ENCODE measurements at places on chromosomes 2 and 18.

DNA sequence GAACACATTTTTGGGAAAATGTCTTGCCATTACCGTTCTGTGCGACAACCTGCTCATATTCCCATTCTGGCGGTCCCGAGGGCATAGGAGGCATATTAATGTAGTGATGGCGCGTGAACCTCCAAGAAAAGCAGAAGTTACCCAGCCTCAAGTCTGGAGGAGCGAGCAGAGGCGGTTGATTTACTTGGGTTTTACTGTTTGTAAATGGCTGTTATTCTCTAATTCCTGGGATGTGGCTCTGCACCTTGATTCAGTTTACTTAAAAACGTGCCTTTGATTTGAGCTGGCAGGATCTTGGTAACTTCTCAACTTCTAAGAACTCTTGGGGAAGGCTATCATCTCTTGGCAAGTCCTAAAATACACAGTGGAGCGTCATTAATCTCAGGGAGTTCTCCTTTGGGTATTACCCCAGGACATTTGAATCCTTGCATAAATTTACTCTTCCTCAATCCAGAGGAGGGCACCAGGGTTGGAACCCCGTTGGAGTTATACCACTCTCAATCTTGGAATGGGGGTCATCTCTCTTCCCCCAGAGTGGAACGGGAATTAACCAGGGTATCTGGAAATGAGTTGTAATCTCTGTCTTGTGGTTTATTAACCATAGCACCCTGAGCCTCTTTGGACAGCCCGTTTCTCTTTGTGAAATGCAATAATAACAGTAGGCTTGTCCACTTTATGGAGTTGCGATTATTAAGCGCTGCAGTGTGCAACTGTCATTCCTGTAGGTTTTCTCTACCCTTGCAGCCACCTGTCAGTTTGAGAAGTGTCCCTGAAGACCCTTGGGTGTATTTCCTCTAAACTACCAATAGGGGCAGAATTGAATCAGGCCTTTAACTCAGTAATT, 2.1 kb downstream of the HK2 start:
- DNase-seq: peak; percentile 75

GRCh38 chr2:23487735-23488492, 102.9 kb downstream of the KLHL29 start:
- DNase-seq: no peak

DNA sequence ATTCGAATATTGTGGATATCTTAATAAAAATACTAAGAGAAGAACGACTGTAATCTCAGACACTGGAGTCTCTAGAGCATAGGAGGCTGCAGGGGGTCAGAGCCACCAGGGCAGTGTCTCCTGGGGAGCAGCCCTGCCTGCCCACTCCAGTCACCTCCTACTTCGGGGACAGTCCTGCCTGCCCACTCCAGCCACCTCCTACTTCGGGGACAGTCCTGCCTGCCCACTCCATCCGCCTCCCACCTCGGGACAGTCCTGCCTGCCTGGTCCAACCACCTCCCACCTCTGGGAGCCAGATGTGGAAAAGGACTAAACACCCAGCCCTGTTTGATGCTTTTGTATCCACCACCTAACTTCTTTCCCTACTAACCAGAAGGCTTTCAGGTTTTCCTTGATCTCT, 350.1 kb upstream of the SMIM21 start:
- no peak for DNase-seq

DNA sequence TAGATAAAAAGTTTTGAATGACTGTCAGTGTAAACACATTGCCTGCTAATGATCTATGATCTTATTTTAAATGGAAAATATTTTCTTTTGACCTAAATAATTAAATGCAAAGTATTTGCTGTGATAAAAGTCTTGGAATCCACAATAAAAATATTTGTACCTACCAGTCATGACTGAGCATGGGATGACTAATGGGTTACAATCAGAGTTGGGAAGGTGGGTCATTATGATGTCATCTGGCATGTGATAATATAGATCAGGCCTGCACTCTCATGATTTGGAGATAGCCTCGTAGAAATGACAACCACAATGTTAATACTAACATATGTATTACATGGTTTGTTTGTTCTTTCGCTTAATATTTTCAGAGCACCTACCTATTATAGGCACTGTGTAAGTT, 848.8 kb upstream of the KLHL29 start:
- DNase-seq: no peak

- no peak for DNase-seq
Observed at GRCh38 chr2:68057658-68058396, 5.0 kb downstream of the C1D start.

DNA sequence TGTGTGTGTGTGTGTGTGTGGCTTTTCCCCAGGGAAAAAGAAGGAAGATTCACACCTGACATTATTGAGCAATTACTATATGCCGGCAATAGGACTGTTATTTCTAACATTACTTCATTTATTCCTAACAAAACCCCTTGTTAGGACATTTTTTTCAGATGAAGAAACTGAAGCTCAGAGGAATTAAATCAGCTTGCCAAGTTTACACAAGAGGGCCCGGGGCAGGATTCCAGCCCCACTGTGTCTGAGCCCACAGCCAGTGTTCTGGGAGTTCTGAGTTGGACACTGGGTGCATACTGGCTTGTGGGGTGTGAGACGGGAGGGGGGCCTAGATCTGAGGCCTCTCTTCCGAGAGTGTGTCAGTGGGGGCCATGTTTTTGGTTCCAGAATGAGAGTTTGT, 9.9 kb downstream of the TOGARAM2 start:
- DNase-seq: no peak

DNA sequence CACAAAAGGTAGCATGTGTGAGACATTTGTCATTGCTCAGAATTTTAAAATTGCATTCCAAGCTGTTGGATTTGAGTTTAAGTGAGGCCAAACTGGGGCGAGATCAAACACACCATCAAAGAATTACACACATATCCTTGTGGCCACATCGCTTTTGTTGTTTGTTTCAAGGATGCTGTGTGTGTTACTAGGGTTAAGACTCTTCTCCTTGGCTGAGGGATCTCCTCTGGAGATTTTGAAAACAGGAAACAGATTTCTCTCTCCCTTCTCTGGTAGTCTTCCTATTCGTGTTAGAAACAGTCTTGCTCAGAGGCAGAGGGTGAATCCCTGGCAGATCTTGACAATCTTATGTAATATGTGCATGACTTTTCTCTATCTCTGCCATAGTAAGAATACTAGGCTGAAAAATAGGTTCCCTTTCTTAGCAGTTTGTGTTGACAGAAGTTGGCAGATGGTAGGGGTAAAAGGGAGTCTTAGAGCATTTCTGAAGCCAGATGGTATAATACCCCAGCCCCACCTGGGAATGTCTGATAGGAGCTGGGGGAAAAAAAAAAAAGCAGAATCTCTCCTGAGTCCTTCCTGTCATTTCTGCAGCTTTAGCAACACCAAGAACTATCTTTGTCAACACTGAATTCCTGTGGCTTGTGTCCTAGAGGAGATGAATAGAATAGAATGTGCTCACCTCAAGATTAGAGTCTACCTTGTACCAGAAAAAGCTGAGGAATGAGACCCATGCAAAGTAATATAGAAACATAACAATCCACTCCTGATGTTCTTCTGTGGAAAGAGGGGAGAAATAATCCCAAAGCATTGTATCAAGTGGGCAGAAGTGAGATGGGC, 101.8 kb downstream of the XRCC5 start:
- DNase-seq: no peak

DNA sequence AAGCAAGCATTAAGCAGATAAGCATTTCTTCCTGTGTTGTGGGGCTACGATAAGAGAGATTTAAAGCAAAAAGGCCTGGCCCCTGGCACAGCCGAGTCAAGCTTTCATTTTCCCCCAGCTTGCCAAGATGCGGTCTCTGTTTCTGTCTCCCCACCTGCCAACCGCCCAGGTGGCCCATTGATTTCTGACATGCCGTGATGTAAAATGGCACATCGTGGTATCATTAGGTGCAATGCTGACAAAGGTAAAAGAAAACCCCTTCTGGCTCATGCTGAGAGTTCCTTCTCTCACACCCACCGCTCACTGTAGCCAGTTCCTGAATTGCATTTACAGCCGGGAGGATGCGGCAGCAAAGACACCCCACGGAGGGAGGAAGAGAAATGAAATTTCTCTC, 62.8 kb downstream of the BOD1L2 start:
- no peak for DNase-seq

GRCh38 chr2:46490521-46491141, 11.3 kb downstream of the TMEM247 start:
- no peak for DNase-seq

Data from SK-N-SH (cell line).